IMR-90 (cell line): ENCODE measurements at places on chromosomes 3 and 15. TPM values are rescaled to one million over a fixed set of nuclear protein-coding genes. Genes with fewer than 3 reads are reported as not detected.

Gene IL17RE
- total RNA-seq: 0.90 and 1.1 TPM in 2 replicates

DNA sequence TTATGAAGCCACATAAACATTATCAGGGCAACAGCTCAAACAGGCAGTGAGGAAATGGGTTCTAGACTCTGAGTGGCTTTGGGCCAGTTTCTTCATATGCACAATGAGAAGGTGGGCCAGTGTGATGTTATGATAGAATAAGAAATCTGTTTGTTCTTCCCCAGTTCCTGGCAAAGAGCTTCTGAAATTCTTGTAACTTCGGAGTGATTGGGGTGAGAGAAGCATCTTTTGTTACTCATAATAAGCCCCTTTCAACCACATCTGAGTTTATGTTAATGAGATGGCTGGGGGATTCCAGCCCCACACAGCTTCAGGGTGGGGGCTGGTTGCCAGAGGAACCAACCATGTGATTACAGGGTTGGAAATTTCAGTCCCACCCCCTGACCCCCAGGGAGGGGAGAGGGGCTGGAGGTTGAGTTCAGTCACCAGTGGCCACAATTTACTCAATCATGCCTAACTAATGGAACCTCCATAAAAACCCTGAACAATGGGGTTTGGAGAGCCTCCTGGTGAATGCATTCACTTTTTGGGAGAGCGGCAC, 57.0 kb upstream of the FRMD4B start:
- no peak for DNase-seq

DNA sequence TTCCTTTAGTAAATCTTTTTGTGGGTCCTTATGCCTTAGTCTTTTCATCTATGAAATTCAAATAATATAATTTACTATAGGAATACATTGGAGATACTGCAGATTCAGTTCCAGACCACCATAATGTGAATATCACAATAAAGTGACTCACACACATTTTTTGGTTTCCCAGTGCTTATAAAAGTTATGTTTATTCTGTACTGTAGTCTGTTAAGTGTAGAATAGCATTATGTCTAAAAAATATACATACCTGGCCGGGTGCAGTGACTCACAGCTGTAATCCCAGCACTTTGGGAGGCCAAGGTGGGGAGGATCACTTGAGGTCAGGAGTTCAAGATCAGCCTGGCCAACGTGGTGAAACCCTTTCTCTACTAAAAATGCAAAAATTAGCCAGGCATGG, 53.9 kb upstream of the PAQR5 start:
- DNase-seq: peak; percentile 37

DNA sequence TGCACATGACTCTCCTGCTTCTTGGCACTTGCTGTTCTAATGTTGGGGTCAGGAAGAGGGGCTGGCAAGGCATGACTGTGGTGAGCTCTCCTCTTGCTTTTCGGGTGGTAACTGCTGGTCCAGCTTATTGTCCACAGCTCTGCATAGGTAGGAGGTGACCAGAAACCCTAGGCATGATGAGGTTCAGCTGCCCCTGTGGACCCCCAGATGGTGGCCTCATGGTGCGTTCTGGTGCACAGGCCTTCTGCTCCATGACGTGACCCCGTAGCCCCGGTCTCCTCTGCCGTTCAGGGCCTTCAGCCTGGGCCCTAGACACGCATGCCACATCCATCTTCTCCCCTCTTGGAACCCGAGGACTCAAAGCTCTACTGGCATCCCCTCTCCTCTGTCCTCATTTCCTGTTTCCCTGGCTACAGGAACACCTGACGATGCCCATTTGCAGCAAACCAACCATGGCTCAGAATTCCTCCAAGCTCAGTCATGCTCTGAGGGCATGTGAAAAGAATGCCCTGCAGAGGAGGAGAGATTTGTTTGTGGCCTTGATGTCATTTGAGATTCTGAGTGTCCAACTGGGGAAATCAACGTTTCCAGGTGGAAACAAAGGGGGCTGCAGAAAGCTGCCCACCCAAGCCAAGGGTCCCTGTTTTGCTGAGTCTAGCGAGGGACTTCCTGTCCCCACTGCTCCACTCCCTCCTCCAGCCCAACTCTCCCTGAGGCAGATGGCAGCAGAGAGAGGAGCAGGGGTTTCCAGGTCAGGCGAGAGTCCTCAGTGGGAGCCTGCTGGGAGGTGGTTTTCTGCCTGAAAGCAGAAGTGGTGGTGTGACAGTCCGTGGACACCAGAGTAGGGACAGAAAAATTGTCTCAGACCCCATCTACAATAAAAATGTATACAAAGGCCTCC, 198.7 kb upstream of the LYSMD4 start:
- DNase-seq: no peak

DNA sequence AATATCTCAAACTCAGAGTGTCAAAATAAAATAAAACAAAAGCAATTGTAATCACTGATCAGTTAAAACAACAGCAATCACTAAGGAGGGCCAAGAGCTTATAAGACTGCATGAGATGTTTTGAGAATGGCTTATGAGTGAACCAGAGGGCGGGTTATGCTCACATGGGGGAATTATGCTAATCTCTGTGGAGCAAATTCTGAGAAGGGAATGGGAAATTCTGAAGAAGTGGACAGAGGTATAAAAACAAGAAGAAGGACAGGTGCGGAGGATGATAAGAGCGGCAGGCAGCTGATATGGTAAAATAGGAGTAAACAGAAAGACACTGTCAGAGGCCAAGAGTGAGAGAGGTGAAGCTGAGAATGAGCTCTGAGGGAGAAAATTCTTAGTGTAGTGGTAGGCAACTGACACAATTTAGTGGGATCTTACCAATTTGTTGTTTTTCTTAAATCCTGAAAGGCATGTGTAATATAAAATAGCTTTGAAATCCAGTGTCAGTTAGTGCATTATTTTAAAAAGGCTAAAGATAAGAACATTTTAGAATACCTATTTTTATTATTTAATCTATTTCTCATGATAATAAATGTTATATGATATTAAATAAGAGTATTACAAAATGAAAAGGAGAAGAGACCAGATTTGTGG, 133.8 kb downstream of the SPATA16 start:
- DNase-seq: no peak

DNA sequence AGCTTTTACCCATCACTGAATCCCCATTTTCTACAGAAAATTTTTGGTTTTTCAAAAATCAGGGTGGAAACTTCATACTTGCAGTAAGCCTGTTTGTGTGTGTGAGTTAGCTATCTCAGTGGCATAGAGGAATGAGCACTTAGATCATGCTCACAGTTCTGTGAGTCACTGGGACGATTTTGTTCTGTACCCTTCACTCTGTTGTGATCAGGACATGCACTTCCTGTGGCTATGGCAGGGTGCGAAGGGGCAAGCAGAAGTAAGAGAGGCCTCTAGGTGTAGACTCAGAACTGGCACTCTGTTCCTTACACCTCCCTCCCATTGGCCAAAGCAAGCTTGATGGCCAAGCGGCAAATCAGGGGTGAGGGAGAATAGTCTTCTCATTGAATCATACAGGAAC, 11.6 kb downstream of the NIPA2 start:
- peak; percentile 62 for DNase-seq
